ENCODE measurements at places on chromosomes 5 and 9. TPM values are rescaled to one million over a fixed set of nuclear protein-coding genes. Genes with fewer than 3 reads are reported as not detected.

ESM1 gene
- not detected for total RNA-seq

CDH9 gene
- 0.73 TPM for total RNA-seq

RELL2 gene
- total RNA-seq = 18.6 TPM

NR2F1-AS1 gene
- total RNA-seq = 2.1 TPM

EMB gene
- 48.4 TPM for total RNA-seq

SHISAL2B gene
- total RNA-seq = 8.6 TPM

TCF7 gene
- 8.5 TPM for total RNA-seq

MLANA gene
- total RNA-seq = not detected

CCDC192 gene
- total RNA-seq = 0.63 TPM

C9orf78 gene
- total RNA-seq = 47.7 TPM

TOMM5 gene
- total RNA-seq = 174 TPM

IRX1 gene
- 5.1 TPM for total RNA-seq

KIF4B gene
- total RNA-seq = 0.08 TPM

RASGRF2 gene
- 29.5 TPM for total RNA-seq

RAB24 gene
- 18.8 TPM for total RNA-seq

C9orf50 gene
- total RNA-seq = not detected
